Heart right ventricle (tissue), 16 donors: ENCODE measurements at places on chromosomes 2 and 18. TPM values are rescaled to one million over a fixed set of nuclear protein-coding genes. Genes with fewer than 3 reads are reported as not detected.

DNA sequence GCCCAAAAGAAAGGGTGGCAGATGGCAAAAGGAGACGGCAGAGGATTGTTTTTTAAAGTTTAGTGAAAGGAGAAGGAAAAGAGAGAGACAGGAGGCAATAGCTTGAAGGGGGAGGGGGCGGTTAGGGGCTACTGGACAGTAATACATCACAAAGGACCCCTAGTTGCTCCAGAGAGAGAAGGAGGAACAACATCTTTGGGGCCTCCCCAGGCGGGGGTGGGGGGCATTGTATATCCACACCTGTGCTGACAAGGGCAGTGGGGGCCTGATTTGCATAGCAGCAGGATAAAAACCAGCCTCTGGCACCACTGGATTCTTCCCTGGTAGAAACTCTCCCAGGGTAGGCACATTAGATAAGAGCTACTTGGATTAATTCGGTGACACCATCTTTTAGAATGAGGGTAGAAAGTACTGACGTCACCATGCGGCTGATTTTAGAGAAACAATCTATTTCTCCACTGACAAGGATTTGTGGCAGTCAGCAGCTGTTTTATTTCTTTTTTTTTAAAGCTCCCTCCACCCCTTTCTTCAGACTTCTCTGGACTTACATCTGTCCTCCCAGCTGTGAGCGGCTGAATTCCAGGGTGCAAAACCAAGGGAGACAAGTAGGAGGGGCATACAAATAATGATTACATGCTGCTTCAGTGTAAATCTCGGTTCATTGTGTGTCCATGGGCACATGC is 199.8 kb upstream of the NRP2 start:
- no peaks in the 10 kb centered on the region for H3K4me1 ChIP-seq
- DNase-seq = peak; percentile 6
- no peak overlapping the region for H3K4me3 ChIP-seq

GRCh38 chr2:234116010-234116409 is 65.5 kb downstream of the SPP2 start:
- no peak overlapping the region for H3K4me3 ChIP-seq
- no peaks in the 10 kb centered on the region for H3K36me3 ChIP-seq
- no peaks in the 10 kb centered on the region for H3K4me1 ChIP-seq
- H3K27ac ChIP-seq = no peak overlapping the region
- DNase-seq = no peak

SPC25 gene
- not detected for total RNA-seq

DNA sequence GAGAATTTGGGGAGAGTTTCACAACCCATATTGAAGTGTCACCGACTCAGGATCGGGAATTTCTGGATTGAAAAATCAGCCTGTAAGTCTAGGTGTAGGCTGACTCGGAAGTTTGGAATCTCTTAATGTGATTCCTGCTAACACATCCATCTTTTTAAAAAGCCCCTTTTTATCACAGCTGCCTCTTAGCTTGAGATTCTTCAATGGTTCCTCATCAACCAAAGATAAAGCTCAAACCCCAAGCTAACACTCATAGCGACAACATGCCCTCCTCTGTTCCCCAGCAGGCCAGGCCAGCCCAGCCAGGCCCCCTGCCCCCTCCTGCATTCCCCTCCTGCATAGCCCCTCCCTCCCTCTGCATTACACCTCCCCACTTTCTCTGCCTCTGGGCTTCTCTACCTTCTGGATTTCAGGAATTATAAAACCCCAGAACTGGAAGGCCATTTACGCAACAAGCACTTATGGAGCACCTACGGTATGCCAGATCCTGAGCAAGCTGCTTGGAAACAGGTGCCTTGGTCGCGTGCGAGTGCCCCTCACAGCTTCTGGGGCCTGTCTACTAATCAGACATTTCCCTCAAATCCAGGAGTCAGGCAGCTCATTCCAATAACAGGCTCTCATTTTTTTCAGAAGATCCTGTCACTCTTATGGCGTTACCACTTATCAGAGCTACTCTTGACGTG is 63.4 kb downstream of the EMX1 start:
- no peaks in the 10 kb centered on the region for H3K27me3 ChIP-seq
- no peak for DNase-seq
- no peak overlapping the region for H3K27ac ChIP-seq
- H3K36me3 ChIP-seq = no peaks in the 10 kb centered on the region
- H3K4me1 ChIP-seq = peaks cover 38% of the 10 kb centered on the region

DNA sequence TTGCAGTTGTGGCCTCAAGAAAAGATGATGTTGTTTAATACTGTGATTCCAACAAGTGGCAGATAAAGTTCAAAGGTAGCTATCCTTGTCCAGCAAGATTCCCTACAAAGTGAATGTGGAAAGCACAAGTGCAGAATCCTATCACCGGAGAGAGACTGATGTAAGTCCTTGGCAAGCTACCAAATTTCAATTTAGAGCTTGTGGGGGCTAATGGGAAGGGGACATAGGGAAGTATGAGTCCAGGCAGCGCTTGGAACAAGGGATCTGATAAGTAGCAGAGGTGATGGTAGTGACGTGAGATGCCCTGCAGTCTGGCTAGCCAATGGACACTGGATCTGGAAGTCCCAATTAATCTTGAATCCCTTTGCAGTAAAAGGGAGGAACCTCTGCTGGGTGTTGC is 165.2 kb upstream of the DTNA start:
- no peak for DNase-seq
- no peaks in the 10 kb centered on the region for H3K4me1 ChIP-seq
- H3K36me3 ChIP-seq = no peaks in the 10 kb centered on the region
- no peaks in the 10 kb centered on the region for H3K27me3 ChIP-seq
- no peak overlapping the region for H3K4me3 ChIP-seq

GRCh38 chr2:200509235-200509611 is 645 bp downstream of the KCTD18 start:
- H3K27me3 ChIP-seq = no peaks in the 10 kb centered on the region
- H3K4me1 ChIP-seq = peaks cover 18% of the 10 kb centered on the region
- peak overlapping the region; percentile 93 for H3K27ac ChIP-seq

DNA sequence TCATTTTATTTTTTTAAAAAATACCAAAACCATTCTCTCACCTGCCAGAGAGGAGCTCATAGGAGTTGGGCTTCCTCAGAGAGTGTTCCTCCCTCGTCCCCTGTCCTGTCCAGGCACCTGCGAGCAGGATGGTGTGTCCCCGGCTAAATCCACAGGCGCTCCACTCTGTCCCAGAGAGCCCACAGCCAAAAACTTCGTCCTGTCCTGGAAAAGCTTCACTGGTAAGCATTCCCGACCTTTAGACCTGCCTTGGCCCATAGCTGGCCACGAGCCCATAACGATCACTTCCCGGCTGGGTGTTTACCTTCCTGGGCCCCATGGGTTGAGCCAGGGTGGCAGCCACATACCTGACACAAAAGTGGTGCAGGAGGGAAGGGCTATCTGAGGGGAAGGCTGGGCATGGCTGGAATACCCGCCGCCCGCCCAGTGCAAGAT is at the start of gene NGEF:
Gene NGEF, minus strand, starts transcription at position 230 of the 435 bp plus-strand sequence. CDS start 38,366 bp downstream, outside the sequence.
- H3K27ac ChIP-seq = no peak within 1 kb of the TSS
- H3K36me3 ChIP-seq = no peaks in the 10 kb centered on the region
- no peak for DNase-seq
- H3K4me1 ChIP-seq = no peaks in the 10 kb centered on the region

DNA sequence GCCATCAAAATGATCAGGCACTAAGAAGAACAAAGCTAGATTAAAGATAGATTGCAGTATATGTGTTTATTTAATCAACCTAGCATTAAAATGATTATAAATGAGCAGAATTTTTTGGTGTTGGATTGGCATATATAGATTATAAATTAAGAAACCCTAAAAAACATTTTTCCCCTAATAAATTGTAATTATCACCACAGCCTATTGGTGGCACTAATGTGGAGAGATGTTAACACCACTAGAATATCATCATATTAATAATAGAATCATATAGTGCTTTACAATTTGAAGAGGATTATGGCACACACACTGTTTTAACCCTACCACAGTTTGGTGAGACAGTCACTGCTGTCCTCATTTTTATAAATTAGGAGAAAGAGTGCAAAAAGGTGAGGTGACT is 112.4 kb upstream of the RND3 start:
- no peak overlapping the region for H3K4me3 ChIP-seq
- no peaks in the 10 kb centered on the region for H3K36me3 ChIP-seq
- H3K27me3 ChIP-seq = no peaks in the 10 kb centered on the region
- no peak overlapping the region for H3K27ac ChIP-seq
- DNase-seq = no peak
- H3K4me1 ChIP-seq = no peaks in the 10 kb centered on the region

GRCh38 chr18:59276047-59276446 is 2.8 kb upstream of the RAX start:
- DNase-seq = no peak
- H3K27ac ChIP-seq = no peak overlapping the region
- H3K27me3 ChIP-seq = no peaks in the 10 kb centered on the region

- no peak overlapping the region for H3K4me3 ChIP-seq
- H3K27me3 ChIP-seq = no peaks in the 10 kb centered on the region
- DNase-seq = no peak
- no peaks in the 10 kb centered on the region for H3K4me1 ChIP-seq
- no peak overlapping the region for H3K27ac ChIP-seq
- no peaks in the 10 kb centered on the region for H3K36me3 ChIP-seq
These were observed 785.9 kb downstream of the EPHA4 start for GRCh38 chr2:220786216-220786615.

- no peak overlapping the region for H3K27ac ChIP-seq
- H3K4me3 ChIP-seq = no peak overlapping the region
- DNase-seq = no peak
- H3K36me3 ChIP-seq = peaks cover 48% of the 10 kb centered on the region
- H3K27me3 ChIP-seq = no peaks in the 10 kb centered on the region
These were observed 124.4 kb downstream of the ZNF516 start for GRCh38 chr18:76370686-76371085.

- no peaks in the 10 kb centered on the region for H3K36me3 ChIP-seq
- H3K27me3 ChIP-seq = no peaks in the 10 kb centered on the region
- H3K4me3 ChIP-seq = no peak overlapping the region
- DNase-seq = no peak
- no peak overlapping the region for H3K27ac ChIP-seq
These were observed 134.4 kb downstream of the CCDC85A start for GRCh38 chr2:56318147-56318546.

DNA sequence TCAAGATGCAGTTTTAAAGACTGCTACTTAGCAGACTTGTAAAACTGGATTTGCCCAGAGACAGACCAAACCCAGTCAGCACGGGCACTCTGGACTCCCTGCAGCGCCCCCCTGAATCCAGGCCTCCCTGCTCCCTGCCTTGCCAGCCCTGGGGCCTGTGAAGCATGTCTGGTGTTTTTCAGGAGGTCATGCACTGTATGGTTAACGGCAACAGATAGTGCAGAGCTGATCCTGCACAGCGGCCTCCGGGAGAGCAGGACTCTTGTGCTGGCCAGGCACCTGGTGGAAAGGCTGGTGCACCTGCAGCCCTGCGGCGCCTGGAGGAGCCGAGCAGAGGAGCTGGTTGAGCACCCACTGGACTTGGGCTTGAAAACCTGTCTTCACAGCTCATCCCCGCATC is 30.4 kb downstream of the HDAC4 start:
- H3K27ac ChIP-seq = peak overlapping the region; percentile 69
- no peaks in the 10 kb centered on the region for H3K4me1 ChIP-seq
- DNase-seq = no peak
- H3K27me3 ChIP-seq = no peaks in the 10 kb centered on the region

GRCh38 chr2:109382951-109383350 is 230.8 kb downstream of the SEPTIN10 start:
- H3K36me3 ChIP-seq = no peaks in the 10 kb centered on the region
- peak overlapping the region; percentile 56 for H3K27ac ChIP-seq
- H3K4me3 ChIP-seq = no peak overlapping the region
- peak; percentile 48 for DNase-seq
- H3K4me1 ChIP-seq = peaks cover 32% of the 10 kb centered on the region

GRCh38 chr2:10452312-10452711 is 4.2 kb upstream of the ODC1 start:
- DNase-seq = no peak
- H3K27me3 ChIP-seq = no peaks in the 10 kb centered on the region
- peaks cover 45% of the 10 kb centered on the region for H3K4me1 ChIP-seq
- H3K36me3 ChIP-seq = no peaks in the 10 kb centered on the region
- no peak overlapping the region for H3K27ac ChIP-seq

METTL8 gene
- 8.9 TPM for total RNA-seq

SDC1 gene
- 0.34 TPM for total RNA-seq

SP9 gene
- total RNA-seq = not detected

DNA sequence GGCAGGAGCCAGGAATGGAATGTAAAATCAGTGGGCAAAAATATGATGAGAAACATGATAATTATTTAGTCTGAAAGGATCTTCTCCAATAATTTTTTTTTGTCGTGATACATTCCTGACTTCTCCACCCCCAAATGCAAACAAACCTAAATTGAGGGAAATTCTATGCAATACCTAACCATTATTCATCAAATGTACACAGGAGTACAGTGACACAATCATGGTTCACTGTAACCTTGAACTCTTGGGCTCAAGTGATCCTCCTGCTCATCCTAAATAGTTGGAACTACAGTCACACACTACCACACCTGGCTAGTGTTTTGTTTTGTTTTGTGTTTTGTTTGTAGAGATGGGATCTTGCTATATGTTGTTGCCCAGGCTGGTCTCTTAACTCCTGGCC is 46.5 kb downstream of the RAB10 start:
- peaks cover 21% of the 10 kb centered on the region for H3K4me1 ChIP-seq
- no peaks in the 10 kb centered on the region for H3K27me3 ChIP-seq
- DNase-seq = no peak
- H3K4me3 ChIP-seq = no peak overlapping the region
- no peaks in the 10 kb centered on the region for H3K36me3 ChIP-seq

EFR3B gene
- 6.2 TPM for total RNA-seq

DNA sequence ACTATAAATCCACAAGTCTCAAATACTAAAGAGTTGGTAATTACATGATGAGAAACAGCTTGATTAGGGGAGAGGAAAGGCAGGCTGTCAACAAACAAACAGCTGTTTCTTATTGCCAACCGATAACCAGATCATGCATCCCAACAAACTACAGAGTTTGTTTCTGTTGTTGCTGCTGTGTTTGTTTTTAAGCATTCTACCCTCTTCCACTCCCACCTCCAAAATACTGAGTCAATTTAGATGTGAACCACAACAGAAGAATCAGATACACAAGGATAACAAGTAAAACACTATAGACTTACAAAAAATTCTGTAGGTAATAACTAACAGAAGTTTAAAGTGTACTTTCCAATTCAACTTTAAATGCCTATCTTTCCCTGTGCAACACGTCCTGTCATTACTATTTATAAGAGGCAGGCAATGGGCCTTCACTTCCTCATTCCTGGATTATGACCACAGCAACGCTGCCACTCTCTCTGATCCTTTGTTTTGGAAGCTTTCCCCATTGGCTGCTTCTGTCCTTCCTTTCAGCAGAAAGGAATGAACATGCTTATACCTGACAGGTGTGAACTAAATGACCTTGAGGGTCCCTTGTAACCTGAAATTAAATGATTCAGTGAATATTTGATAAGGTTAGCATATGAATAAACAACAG is 152.0 kb downstream of the SRBD1 start:
- H3K27me3 ChIP-seq = no peaks in the 10 kb centered on the region
- no peak for DNase-seq
- no peak overlapping the region for H3K27ac ChIP-seq
- H3K4me1 ChIP-seq = peaks cover 18% of the 10 kb centered on the region
- no peak overlapping the region for H3K4me3 ChIP-seq

GRCh38 chr18:77087393-77088141 is 45.0 kb downstream of the MBP start:
- peak overlapping the region; percentile 52 for H3K4me3 ChIP-seq
- H3K27ac ChIP-seq = peak overlapping the region; percentile 20
- no peaks in the 10 kb centered on the region for H3K27me3 ChIP-seq
- H3K4me1 ChIP-seq = peaks cover 62% of the 10 kb centered on the region
- DNase-seq = peak; percentile 58
